ENCODE measurements at places on chromosomes 2 and 18. TPM values are rescaled to one million over a fixed set of nuclear protein-coding genes. Genes with fewer than 3 reads are reported as not detected.

- DNase-seq, result no peak
These were observed 94.2 kb downstream of the LRRC30 start for GRCh38 chr18:7325126-7325430.

DNA sequence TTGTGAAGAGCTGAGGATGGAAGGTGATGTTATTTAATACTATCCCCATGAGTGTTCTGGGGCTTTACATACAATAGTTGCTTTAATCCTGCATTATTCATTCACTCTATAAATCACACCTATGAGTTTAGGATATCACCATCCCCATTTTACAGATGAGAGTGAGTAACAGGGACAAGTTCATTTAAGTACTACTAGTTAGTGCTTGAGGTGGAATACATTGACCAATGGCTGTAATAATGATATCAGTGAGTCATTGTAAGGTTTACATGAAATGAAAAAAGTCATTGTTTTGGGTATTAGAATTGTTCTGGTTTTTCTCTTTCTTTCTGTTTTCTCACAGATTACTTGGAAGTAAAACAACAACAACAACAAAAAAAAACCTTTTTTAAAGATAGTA, 42.5 kb downstream of the TANC1 start:
- DNase-seq, result no peak

- no peak for DNase-seq
These were observed 6.4 kb upstream of the TNS1 start for GRCh38 chr2:218009231-218009630.

Gene PRKAG3
- not detected for polyA plus RNA-seq

Gene UGGT1
- 7.0 TPM for polyA plus RNA-seq

Gene CDH20
- polyA plus RNA-seq, result 0.30 TPM

Gene AMER3
- not detected for polyA plus RNA-seq

Gene LRRFIP1
- 39.1 TPM for polyA plus RNA-seq
